ENCODE measurements at places on chromosomes 4 and X. TPM values are rescaled to one million over a fixed set of nuclear protein-coding genes. Genes with fewer than 3 reads are reported as not detected.

F8A1 gene
- 3.9 TPM for total RNA-seq

LPAR4 gene
- total RNA-seq: 0.63 TPM

PSAPL1 gene
- total RNA-seq: not detected

PGAM4 gene
- total RNA-seq: not detected

PLS3 gene
- 87.7 TPM for total RNA-seq

MAMLD1 gene
- total RNA-seq: 2.9 TPM

ADH1C gene
- not detected for total RNA-seq

HPF1 gene
- 44.2 TPM for total RNA-seq

SMIM10 gene
- total RNA-seq: 5.5 TPM

PLP1 gene
- total RNA-seq: not detected

LDOC1 gene
- 21.5 TPM for total RNA-seq

GDPD2 gene
- not detected for total RNA-seq

HTRA3 gene
- 3.8 TPM for total RNA-seq

GYPA gene
- not detected for total RNA-seq

SPIN2A gene
- not detected for total RNA-seq

AFM gene
- not detected for total RNA-seq

SCML1 gene
- 3.3 TPM for total RNA-seq

LONRF3 gene
- total RNA-seq: 1.9 TPM

MAGEA2 gene
- not detected for total RNA-seq

TEX11 gene
- not detected for total RNA-seq

DUX4 gene
- total RNA-seq: not detected

ART3 gene
- total RNA-seq: not detected

BLTP1 gene
- 23.3 TPM for total RNA-seq

GAGE13 gene
- not detected for total RNA-seq

NRK gene
- 17.1 TPM for total RNA-seq

HMGN5 gene
- 0.25 TPM for total RNA-seq

STARD8 gene
- 4.1 TPM for total RNA-seq

GABRG1 gene
- not detected for total RNA-seq

GAGE12J gene
- not detected for total RNA-seq

DCLK2 gene
- 23.2 TPM for total RNA-seq

HEPH gene
- 6.1 TPM for total RNA-seq

Data from mesangial cell (primary cell).